Stimulated activated CD8-positive, alpha-beta memory T cell treated with anti-CD3 and anti-CD28 coated beads, Interleukin-4, amount 100 ng/mL, for 4 hours (primary cell): ENCODE measurements at places on chromosomes 5 and 9.

DNA sequence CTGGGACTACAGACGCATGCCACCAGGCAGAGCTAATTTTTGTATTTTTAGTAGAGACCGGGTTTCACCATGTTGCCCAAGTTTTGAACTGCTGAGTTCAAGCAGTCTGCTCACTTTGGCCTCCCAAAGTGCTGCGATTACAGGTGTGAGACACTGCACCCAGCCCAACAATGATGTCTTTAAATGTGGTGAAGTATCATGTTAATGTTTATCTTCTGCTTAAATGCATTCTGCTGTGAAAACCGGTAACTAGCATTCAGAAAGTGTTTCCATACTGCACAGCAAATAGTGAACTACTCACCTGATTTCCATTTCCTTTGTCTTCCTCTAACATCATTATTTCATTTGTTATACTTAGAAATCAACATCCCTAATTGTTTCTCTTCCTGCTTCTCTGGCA, 264.0 kb upstream of the ITGA1 start:
- DNase-seq: no peak

- no peak for DNase-seq
These were observed 8.4 kb downstream of the NIPAL4 start for GRCh38 chr5:157468293-157468965.

- DNase-seq: no peak
These were observed 10.8 kb downstream of the SAXO1 start for GRCh38 chr9:19022206-19022605.

- DNase-seq: no peak
These were observed 150.8 kb downstream of the ROR2 start for GRCh38 chr9:91799113-91799744.

- no peak for DNase-seq
These were observed 274.9 kb downstream of the GADD45G start for GRCh38 chr9:89879701-89880100.

DNA sequence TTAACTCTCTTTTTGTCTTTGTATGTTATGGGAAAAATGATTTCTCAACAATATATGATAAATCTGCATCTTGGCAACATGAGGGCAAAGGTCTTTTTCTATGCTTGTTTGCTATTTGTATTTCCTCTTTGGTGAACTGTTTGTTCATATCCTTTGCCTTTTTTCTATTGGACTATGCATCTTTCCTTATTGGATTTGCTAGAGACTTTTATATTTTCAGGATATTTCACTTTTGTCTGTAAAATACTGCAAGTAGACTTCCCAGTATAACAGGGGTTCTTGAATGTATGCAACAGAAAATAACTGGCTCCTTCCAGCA, 69.4 kb upstream of the SSBP2 start:
- no peak for DNase-seq

- no peak for DNase-seq
These were observed 790 bp downstream of the PTAR1 start for GRCh38 chr9:69759021-69759420.

- no peak for DNase-seq
These were observed 205.1 kb downstream of the SNCAIP start for GRCh38 chr5:122517091-122517490.

DNA sequence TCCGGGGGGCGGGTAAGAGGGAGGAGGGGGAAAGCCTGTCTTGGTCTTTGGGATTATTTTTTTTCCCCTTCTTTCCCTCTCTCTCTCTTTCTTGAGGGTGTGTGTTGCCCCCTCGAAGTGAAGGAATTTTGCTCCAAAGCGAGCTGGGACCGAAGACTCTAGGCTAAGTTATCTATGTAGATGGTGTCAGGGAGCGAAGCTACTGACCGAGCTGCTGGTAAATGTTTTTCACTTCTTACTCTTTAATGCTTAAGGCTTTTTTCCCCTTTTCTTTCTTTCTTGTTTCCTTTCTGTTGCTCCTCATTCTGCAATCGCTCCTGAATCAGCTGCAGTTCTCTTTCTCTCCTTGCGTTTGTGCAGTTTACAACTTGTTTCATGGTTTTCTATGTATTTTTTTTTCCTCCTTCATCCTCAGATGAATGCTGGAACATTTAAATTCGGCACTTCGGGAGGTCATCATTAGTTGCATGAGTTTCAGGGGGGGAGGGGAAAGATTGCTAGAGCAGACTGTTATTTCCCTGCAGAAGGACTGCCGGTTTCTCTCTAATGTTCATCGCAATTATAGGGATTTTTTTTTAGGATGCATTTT, 1312.0 kb upstream of the WWC1 start:
- DNase-seq: no peak

DNA sequence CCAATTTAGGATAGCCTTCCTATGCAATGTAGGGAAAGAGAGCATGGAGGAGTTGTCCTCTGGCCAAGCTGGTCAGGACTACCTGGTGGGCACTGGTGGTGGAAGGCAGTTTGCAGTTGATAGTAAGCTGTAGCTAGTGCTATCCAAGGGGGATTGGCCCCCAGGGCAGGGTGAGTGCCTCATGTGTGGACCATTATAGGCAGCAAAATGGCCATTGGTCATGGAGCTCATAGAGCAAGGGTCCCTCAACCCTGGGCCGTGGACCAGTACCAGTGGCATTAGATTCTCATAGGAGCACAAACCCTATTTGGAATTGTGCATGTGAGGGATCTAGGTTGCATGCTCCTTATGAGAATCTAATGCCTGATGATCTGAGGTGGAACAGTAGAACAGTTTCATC, 139.3 kb downstream of the ZSWIM6 start:
- no peak for DNase-seq

- DNase-seq: no peak
These were observed 174.9 kb upstream of the MVB12B start for GRCh38 chr9:126151686-126152134.

GRCh38 chr5:150763023-150763769, 4.4 kb upstream of the DCTN4 start:
- DNase-seq: no peak

GRCh38 chr9:7243838-7244237, 486.1 kb downstream of the KDM4C start:
- no peak for DNase-seq

GRCh38 chr9:136284951-136285350, 18.9 kb downstream of the CCDC187 start:
- no peak for DNase-seq

DNA sequence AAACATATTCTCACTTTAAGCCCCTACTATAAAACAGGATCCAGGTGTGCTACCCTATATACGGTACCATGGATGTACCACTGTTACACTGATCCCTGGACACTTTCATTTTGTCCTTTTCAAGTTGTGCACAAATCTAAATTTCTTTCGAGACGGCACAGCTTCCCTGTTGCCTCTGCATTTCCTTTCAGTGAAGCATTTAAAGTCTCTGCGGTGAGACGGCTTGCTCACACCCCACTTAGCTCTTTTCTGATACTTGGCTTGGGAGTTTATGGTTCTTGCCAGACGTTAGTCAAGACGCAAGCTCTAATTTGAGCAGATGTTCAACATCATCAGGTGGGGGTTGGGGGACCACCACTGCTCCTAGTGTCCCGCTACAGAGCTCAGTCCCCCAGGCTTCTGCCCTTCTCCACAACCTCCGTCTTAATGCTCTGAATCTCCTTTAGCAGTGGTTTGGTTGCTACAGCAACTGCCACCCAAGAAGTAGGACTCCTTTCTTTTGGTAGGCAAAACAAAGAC, 15.8 kb downstream of the F2RL2 start:
- DNase-seq: no peak

- DNase-seq: no peak
These were observed 39.7 kb downstream of the PLPP7 start for GRCh38 chr9:131329241-131329641.

- DNase-seq: no peak
These were observed 21.6 kb upstream of the C5orf46 start for GRCh38 chr5:147927901-147928300.

GRCh38 chr5:174547814-174548213, 176.6 kb upstream of the MSX2 start:
- no peak for DNase-seq

- DNase-seq: no peak
These were observed 839 bp downstream of the GABRG2 start for GRCh38 chr5:162068412-162068811.

GRCh38 chr9:129702589-129703520, 37.4 kb downstream of the PRRX2 start:
- DNase-seq: no peak

DNA sequence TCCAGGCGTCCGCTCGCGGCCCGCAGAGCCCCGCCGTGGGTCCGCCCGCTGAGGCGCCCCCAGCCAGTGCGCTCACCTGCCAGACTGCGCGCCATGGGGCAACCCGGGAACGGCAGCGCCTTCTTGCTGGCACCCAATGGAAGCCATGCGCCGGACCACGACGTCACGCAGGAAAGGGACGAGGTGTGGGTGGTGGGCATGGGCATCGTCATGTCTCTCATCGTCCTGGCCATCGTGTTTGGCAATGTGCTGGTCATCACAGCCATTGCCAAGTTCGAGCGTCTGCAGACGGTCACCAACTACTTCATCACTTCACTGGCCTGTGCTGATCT, 294 bp downstream of the ADRB2 start:
- DNase-seq: no peak

DNA sequence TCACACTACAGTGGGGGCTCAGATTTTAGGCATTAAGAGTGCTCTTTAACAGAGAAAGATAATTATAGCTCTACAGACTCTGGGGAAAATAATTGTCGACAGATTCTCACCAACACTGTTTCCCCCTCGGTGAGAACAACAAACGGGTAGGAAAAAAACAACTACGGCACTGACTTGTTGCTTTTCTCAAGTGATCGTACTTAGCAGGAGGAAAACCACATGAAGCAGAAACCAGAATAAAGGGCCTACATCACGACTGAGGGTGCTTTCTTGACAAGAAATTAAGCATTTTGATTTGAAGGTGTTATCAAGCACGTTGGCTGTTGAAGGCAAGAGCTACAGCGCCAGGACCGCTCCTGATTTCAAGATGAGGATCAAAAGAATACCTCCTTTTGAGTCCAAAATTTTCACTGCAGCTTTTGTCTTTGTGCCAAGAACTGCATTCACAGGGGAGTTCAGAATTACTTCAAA, 27.2 kb upstream of the CER1 start:
- no peak for DNase-seq

DNA sequence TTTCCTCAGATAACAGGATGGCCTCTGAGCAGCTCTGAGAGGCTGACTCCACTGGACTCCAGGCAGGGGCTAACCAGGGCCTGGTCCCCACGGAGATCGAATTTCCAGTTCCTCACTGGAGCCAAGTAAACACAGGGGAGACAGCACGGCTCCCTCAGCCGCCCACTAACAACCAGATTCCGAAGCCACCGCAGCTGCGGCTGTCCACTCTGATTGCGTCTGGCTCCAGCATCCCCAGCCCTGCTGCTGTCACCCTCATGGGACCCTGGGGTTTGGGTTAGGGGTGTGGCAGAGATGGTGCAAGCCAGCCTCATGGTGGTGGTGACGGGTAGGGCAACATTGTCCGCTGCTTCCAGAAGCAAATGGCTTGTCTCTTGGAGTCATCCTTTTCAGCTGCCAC, 172.6 kb downstream of the RGS3 start:
- DNase-seq: no peak

DNA sequence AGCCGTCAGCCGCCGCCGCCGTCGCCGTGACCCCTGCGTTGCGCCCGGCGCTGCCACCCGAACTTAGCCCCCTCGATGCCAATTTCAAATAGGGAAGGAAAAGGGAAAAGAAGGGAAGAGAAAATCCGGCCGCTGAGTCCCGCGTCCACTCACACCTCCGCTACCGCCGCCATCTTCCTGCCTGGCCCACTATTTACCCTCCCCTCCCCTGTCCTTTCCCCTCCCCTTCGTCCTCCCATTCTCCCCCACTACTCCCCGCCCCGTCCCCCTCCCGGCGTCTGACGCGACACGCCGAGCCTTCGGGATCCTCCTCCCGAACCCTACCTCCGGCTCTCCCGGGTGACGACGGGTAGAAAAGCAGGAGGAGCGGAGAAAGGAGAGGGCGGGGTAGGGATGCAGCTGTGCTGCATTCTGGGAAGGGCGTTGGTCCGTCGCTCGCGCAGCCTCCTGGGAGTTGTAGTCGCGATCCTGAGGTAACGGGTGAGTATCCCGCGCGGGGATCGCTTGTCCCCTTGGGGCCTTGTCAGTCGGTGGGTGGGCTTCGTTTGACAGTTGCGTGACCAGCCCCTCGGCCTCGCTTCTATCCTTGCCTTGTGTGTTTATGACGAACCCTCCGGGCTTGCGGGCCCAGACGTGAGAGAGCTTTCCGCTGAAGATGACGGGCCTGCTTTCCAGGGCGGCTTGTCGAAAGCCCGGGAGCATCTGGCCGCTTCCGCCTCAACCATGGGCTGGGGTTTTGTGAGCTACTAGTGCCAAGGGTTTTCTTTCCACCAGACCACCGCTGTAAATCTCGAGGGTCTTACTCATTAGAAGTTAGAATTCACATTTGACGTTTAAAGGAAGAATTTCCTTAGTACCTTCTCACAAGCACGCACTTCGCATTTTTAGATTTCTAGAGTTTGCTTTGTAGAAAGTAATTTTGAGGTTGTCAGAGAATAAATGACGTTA, at the start of the genes CERT1 and POLK:
TSS of gene CERT1 (minus strand) at position 195 of the 948 bp plus-strand sequence. CDS start 422 bp downstream, outside the sequence.
TSS of gene POLK (plus strand) at position 457 of the 948 bp plus-strand sequence.
- DNase-seq: peak; percentile 78

DNA sequence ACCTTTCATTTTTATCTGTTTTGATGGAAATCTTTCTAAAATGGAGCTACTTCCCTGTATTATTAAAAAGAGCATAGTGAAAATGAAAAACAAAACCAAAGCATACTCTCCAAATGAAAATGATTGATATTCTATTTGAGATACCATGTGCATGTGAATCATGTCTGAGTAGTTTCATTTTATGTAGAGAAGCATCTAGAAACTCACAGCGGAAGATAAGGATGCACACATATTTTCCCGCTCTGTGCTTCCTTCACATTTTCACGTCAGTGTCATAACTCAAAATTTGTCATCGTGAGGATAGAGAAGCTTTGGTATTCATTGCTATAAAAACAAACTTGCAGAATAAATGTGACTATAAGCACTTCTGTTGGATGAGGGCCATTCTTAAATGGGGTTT, 34.0 kb upstream of the CLINT1 start:
- no peak for DNase-seq

- DNase-seq: no peak
These were observed 14.2 kb downstream of the AHRR start for GRCh38 chr5:335740-336038.

- no peak for DNase-seq
These were observed 14.4 kb upstream of the ORM1 start for GRCh38 chr9:114308361-114308950.

DNA sequence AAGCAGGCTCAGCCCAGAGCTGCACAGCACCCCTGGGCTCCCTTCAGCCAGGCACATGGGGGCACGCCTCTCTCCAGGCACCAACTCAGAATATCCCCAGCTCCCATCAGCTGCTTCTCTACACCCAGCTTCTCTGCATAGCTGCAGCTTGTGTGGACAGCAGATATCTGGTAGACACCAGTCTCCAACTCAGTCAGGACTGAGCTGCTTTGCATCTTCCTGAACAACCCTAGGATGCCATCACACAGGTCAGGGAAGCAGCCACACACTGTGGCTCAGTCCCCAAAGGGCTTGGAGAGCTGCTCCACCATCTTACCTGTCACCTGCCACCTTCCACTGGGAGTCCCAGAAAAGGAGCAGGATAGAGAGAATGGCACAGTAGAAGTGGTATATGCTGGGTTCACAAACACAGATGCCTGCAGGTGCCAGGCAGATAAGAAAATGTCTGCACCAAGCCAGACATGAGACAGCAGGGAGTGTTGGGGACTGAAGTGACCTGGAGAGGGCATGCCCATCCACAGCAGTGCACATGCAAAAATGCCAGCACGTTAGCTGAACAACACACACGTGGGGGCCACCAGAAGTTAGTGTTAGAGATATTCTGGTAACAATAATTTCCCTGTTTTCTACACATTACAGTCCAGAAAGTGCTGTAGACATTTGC, 42.0 kb downstream of the THBS4 start:
- no peak for DNase-seq

- no peak for DNase-seq
These were observed 16.1 kb downstream of the IFNE start for GRCh38 chr9:21465859-21466518.
